Upper lobe of right lung (tissue), 1 donor: ENCODE measurements at places on chromosomes 7 and 10. TPM values are rescaled to one million over a fixed set of nuclear protein-coding genes. Genes with fewer than 3 reads are reported as not detected.

- no peaks in the 10 kb centered on the region for H3K4me1 ChIP-seq
- no peaks in the 10 kb centered on the region for H3K36me3 ChIP-seq
- H3K27me3 ChIP-seq = no peaks in the 10 kb centered on the region
- H3K4me3 ChIP-seq = no peak overlapping the region
- no peak overlapping the region for H3K27ac ChIP-seq
Measured at GRCh38 chr10:30728766-30729165, 99.2 kb upstream of the LYZL2 start.

DNA sequence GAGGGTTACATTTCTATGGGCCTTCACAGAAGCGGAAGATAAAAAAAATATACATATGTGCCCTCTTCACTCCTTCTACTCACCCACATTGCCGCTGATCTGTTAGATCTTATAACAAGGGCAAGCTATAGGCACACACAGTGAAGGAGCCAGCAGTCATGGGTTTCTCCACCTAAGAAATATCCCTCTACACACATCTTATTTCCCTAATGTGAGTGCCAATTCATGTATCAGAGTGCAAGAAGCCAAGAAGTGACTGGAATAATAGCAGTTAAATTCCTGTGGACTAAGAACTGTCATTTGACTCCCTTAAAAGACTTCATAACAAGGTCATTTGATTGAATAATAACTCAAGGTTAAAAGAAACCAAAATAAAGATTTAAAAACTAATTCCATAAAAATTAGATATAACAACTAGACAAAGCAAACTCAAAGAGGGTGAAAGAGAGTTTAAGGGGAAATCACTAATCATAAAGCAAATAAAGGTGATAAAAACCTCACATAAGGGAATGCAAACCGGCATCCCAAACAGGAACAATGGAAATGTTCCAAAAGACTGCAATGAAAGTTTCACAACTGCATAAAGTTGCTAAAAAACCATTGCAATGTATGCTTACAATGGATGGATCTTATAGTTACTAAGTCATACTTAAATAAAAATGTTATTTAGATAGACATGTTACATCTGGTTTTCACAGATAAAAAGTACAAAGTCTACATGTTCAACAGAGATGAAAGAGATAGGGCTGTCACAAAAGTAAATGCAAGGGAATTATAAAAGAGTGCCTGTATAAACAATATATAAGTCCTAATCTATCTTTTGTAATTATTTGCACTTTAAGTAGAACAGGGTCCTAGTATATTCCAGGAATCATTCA lies 42.8 kb downstream of the ARHGAP21 start:
- peaks cover 19% of the 10 kb centered on the region for H3K4me1 ChIP-seq
- DNase-seq = no peak
- no peaks in the 10 kb centered on the region for H3K27me3 ChIP-seq
- no peak overlapping the region for H3K4me3 ChIP-seq

DNA sequence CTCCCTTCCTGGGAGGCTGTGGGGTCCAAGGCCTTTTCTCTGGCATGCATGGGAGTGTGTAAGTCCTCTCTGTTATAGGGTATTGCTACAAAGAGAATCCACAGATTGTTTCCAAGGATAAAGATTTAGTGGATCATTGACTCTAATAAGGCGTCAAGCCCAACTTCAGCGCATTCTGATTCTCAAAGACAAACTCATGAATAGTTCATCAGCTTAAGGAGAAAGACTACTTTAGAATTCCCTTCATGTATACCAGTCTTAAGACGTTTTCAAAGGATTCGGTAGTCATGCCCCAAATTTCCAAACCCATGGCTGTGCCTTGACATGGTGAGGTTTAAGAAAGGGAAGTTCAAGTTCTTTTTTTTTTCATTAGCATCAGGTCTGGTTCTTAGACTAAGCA lies 46.6 kb upstream of the ABLIM1 start:
- H3K4me1 ChIP-seq = no peaks in the 10 kb centered on the region
- H3K27me3 ChIP-seq = no peaks in the 10 kb centered on the region
- H3K27ac ChIP-seq = no peak overlapping the region

DNA sequence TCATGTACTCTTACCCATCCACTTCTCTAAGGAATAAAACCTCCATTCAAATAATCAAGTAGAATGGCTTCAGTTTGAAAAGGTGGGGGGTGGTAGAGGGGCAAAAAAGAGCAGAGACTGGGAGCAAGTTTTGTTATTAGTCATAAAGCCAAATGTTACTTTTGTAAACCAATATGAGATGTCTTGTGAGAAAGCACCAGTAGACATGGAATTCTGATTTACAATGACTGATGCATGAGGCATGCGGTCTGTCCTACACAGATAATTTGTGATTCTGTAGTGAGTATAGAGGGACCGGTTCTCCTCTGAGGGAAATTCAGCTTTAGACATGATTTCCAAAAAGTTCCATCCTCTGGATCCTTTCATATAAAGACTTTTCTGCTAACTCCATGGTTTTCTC lies 12.9 kb upstream of the ABCA13 start:
- no peak for DNase-seq
- H3K4me3 ChIP-seq = no peak overlapping the region
- no peak overlapping the region for H3K27ac ChIP-seq
- H3K27me3 ChIP-seq = no peaks in the 10 kb centered on the region

DNA sequence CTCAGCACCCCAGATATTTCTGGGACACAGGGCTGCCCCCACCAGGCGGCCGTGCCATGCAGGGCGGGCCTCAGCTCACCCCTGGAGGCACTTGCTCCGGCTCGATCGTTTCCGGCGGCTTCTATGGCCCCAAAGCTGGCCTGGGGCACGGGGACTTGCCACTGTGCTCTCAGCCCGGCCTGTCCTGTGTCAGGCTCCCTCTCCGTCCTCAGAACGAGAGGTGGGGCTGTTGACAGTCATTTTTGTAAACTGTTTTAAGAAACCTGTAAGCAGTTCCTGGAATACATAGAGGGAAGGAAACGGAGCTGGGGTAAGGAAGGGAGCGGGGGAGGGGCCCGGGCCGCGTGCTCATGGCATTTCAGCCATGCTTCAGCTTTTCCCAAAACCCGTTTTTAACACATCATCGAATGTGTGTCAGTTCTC lies 30.7 kb upstream of the PRKAR1B start:
- no peaks in the 10 kb centered on the region for H3K27me3 ChIP-seq
- no peak overlapping the region for H3K4me3 ChIP-seq
- H3K36me3 ChIP-seq = peaks cover 47% of the 10 kb centered on the region
- H3K4me1 ChIP-seq = no peaks in the 10 kb centered on the region
- DNase-seq = peak; percentile 43

DNA sequence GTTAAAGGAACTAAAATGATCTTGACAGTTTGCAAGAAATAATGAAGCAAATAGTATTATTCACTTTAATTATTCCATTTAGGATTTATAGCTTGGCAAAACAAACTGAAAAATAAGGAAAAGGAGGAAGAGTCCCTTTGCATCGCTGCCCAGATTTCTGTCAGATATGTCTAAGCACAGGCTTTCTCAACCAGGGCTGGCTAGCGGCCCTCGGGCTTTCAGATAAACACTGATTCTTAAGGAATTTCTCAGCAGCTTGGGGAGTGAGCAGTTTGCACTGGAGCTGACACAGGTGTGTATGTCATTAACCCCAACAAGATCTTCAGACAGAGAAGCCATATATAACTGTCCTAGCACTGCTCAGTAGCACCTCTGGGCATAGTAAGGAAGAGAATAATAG lies 47.9 kb upstream of the SEMA3D start:
- H3K4me3 ChIP-seq = no peak overlapping the region
- DNase-seq = no peak
- H3K27ac ChIP-seq = no peak overlapping the region
- no peaks in the 10 kb centered on the region for H3K36me3 ChIP-seq
- no peaks in the 10 kb centered on the region for H3K27me3 ChIP-seq
- H3K4me1 ChIP-seq = no peaks in the 10 kb centered on the region

DNA sequence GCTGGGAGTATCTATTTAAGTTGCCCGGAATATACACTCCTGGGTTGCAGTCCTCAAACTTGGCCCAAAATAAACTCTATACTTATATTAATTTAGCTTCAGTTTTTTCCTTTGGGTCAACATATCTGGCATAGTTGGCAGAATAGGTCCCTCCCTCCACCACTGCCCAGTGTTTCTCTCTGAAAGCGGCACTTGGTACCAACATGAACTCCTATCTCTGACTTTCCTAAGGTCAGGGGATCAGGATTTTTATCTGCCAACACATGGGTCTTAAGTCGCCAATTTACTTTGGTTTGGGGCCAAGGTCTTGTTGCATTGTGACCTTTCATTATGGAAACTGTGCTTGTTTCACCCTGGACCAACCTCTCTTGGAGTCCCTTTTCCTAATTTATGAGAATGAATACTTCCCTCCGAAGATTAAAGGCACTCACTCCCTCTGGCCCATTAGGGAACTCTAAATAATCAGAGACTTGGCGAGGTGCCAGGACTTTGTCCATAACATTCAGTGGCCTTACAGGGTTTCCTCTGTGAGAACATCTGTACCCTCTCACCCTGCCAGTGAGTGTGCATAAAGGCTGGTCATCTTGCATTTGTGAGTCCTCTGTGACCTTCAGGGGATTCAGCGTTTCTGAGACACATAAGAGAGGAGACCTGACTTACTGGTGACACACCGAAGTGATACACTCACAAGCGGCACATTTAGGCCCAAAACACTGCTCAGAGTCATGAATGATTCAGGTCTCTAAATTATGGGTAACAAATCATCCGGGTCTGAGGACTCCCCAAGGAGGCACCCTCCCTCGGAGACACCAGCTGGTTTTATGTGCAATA lies 19.7 kb upstream of the FKBP9 start:
- DNase-seq = no peak
- peak overlapping the region; percentile 4 for H3K27ac ChIP-seq
- H3K4me3 ChIP-seq = no peak overlapping the region
- H3K36me3 ChIP-seq = peaks cover 11% of the 10 kb centered on the region

GRCh38 chr10:91415816-91416215 lies 5.7 kb downstream of the HECTD2 start:
- H3K4me3 ChIP-seq = no peak overlapping the region
- no peak overlapping the region for H3K27ac ChIP-seq
- H3K27me3 ChIP-seq = no peaks in the 10 kb centered on the region

- peaks cover 24% of the 10 kb centered on the region for H3K4me1 ChIP-seq
- H3K27me3 ChIP-seq = no peaks in the 10 kb centered on the region
- no peaks in the 10 kb centered on the region for H3K36me3 ChIP-seq
- H3K27ac ChIP-seq = no peak overlapping the region
- no peak overlapping the region for H3K4me3 ChIP-seq
- DNase-seq = no peak
Measured at GRCh38 chr7:41955451-41955850, 252.6 kb upstream of the INHBA start.

GRCh38 chr10:3122486-3123205 lies 49.9 kb downstream of the PITRM1 start:
- no peak for DNase-seq
- H3K4me3 ChIP-seq = no peak overlapping the region
- no peak overlapping the region for H3K27ac ChIP-seq
- H3K4me1 ChIP-seq = peaks cover 10% of the 10 kb centered on the region
- peaks cover 6% of the 10 kb centered on the region for H3K36me3 ChIP-seq

DNA sequence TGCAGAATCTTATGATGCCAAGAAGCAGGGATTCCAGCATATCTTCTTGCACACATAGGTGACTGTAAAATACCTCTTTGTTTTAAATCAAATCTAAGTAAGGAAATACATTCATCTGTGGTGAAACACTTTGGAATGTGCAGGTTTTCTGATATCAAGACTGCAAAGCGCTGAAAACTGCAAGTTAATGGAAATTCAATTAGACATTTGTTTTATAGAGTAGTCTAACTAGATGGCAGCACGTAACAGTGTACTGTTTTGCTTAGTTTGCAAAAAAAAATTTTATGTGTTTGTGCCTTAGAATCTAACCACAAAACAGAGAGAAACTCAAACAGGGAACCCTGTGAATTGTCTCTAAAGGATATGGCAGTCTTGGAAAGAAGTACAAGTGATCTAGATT lies 259.2 kb downstream of the HDAC9 start:
- H3K27me3 ChIP-seq = no peaks in the 10 kb centered on the region
- DNase-seq = no peak
- H3K36me3 ChIP-seq = no peaks in the 10 kb centered on the region
- no peak overlapping the region for H3K4me3 ChIP-seq
- H3K27ac ChIP-seq = no peak overlapping the region

DNA sequence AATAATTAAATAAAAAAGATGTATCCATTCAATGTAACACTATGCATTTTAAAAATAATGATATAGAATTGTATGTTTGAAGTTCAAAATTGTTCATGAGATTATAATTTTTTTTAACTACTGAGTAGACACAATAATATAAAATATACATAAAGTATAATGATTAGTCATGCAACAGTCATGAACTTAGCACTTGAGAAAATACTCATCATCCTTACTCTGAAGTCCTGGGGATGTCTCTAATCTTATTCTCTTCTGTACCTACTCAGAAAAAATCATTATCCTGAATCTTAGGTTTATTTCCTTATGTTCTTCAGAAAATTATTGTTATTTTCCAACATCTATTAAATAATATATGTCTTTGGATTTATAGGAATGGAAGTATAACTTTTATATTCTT lies 26.4 kb upstream of the IKZF1 start:
- H3K27ac ChIP-seq = no peak overlapping the region
- H3K4me3 ChIP-seq = no peak overlapping the region
- no peaks in the 10 kb centered on the region for H3K36me3 ChIP-seq
- DNase-seq = no peak
- peaks cover 5% of the 10 kb centered on the region for H3K4me1 ChIP-seq
- no peaks in the 10 kb centered on the region for H3K27me3 ChIP-seq

DNA sequence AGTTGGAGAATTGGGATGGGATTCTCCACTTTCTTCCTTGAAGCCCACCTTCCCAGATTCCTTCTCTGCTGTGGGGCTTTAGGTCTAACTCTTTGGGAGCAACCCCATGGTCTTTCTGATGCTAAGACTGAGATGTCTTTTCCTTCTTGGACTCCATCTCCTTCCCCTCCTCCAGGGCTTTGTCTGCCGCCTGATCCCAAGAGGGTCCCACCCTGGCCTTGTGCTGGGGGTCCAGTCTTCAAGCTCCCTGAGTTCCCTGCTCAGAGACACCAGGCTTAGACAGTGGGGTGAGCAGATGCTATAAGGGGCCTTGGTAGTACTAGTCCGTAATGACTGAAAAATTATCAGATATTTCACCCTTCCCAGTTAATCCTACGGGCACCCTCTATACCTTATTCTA lies 150.5 kb downstream of the PTPN20 start:
- H3K4me1 ChIP-seq = no peaks in the 10 kb centered on the region
- no peak overlapping the region for H3K27ac ChIP-seq
- no peak overlapping the region for H3K4me3 ChIP-seq
- no peak for DNase-seq
- no peaks in the 10 kb centered on the region for H3K36me3 ChIP-seq

The CYP2E1 gene
- 2.1 TPM for total RNA-seq

The SORCS1 gene
- 0.23 TPM for total RNA-seq

The ZNF853 gene
- total RNA-seq = 5.2 TPM

The AZGP1 gene
- total RNA-seq = 87.7 TPM

The HOXA6 gene
- 6.5 TPM for total RNA-seq

The UNCX gene
- not detected for total RNA-seq

The SEPTIN7 gene
- total RNA-seq = 202 TPM

The TRIM74 gene
- not detected for total RNA-seq

The CPN1 gene
- not detected for total RNA-seq

The AQP1 gene
- 1,132 TPM for total RNA-seq

The FZD1 gene
- 25.7 TPM for total RNA-seq

The AGAP5 gene
- 9.8 TPM for total RNA-seq

The PDZD7 gene
- total RNA-seq = 1.6 TPM

The LRRN3 gene
- 8.9 TPM for total RNA-seq

The TEX47 gene
- total RNA-seq = not detected
